ENCODE measurements at places on chromosomes 6 and 20. TPM values are rescaled to one million over a fixed set of nuclear protein-coding genes. Genes with fewer than 3 reads are reported as not detected.

ZNF165 gene
- total RNA-seq, result 0.24 TPM

DNA sequence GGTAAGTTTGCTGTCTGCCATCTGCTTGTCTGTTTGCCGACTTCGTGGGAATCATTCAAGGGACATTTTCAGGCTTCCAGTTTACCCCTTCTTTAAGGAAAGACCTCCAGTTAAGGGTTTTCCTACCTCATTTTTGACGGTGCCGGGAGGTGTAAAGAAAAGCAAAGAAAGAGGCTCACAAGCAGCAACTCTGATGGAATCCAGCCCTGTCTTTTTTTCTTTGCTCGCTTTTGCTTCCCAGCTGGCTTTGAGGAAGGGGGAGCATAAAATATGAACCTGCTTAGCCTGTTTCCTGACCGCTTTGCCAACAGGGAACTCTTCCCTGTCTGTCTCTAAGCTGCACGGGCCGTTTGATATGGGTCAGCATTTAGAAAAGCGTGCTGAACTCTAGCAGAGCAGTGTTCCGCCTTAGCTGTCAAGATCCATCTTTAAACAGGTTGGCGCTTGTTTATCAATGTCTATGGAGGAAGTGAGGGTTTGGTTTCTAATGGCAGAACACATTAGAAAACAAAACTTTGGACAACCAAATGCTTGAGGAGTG, 13.8 kb downstream of the SYTL3 start:
- DNase-seq, result no peak

- DNase-seq, result no peak
Measured at GRCh38 chr6:47203938-47204611, 105.6 kb downstream of the TNFRSF21 start.

DNA sequence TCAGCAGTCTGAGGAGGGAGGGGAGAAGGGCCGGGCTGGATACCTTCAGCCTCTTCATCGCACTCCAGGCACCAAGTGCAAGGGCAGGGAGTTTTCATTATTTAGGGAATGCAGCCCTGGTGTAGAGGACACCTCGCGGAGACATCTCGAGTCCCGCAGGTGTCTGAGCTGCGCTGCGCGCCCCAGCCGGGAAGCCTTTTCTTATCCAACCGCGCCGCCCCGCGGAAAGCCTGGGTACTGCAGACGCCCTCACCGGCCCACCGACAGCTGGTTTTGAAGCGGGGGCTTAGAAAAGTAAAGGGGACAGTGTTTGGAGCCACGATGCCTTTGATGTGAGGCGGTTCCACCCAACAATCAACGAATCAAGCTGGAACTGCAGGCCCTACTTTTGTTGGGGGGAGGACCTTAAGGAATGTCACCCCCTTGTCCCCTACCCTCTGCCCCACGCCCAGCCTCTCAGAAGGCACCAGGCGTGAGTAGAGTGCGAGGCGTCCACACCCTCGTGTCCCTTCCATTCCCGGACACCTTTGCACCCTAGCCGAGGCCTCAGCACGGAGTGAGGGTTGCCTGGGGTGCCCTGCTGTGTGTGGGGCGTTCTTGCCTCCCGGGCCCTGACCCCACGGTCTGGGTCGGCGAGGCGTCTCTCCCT, 8.6 kb downstream of the NKX2-2 start:
- peak; percentile 68 for DNase-seq

MAP3K5 gene
- 37.6 TPM for total RNA-seq

DNA sequence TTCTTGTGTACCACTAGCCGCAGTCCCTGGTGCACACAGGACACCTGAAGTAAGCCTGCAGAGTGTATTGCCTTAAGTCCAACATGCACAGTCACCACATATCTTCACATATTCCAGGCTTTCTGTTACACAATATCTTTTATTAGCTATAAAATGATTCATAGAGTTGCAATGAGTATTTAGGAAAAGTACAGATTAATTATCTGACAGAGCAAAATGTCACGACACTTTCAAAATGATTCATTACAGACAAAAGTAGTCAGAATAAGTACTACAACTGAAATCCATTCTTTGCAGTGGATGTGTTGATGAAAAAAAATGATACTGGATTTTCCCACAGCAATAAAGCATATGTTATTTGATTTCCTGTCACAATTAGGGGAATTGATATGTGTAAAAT, 199.5 kb upstream of the ASCC3 start:
- no peak for DNase-seq

GRCh38 chr6:157631412-157631811, 191.6 kb upstream of the SNX9 start:
- DNase-seq, result peak; percentile 38

GRCh38 chr6:41051873-41052272, 1.1 kb upstream of the APOBEC2 start:
- DNase-seq, result no peak

TPD52L1 gene
- total RNA-seq, result 39.0 TPM

DNA sequence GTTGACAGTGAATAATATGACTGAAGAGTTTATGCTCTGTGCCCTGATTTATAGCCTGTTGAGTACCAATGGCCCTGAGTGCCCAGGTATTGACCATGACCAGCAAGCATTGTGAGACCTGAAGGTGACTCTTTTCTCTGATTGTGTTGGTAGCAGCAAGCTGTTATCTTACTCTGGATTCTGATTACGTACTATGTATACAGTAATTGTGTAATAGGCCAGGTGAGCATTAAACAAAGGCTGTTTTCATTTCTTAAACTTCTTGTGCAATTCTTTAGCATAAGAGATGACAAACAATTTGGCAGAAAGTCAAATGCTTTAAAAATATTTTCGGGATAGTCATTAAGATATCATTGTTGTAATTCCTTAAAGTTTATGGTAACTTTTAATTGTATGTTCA, 111.7 kb upstream of the PTPRK start:
- DNase-seq, result no peak

GLYATL3 gene
- total RNA-seq, result not detected

- DNase-seq, result no peak
Measured at GRCh38 chr6:104638841-104639290, 220.9 kb downstream of the HACE1 start.

ARFGEF3 gene
- 1.6 TPM for total RNA-seq

MYB gene
- total RNA-seq, result not detected

DNA sequence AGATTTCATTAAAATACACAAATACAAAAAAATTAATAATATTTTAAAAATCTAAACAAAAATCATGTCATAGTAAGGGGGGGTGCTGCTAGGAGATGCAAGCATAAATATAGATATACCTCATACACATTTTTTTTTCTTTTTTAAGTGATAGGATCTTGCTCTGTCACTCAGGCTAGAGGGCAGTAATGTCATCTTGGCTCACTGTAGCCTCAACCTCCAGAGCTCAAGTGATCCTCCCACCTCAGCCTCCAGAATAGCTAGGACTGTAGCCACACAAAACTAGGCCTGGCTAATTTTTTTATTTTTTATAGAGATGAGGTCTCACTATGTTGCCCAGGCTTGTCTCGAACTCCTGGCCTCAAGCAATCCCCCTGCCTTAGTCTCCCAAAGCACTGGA, 90.8 kb downstream of the HACE1 start:
- DNase-seq, result no peak

DNA sequence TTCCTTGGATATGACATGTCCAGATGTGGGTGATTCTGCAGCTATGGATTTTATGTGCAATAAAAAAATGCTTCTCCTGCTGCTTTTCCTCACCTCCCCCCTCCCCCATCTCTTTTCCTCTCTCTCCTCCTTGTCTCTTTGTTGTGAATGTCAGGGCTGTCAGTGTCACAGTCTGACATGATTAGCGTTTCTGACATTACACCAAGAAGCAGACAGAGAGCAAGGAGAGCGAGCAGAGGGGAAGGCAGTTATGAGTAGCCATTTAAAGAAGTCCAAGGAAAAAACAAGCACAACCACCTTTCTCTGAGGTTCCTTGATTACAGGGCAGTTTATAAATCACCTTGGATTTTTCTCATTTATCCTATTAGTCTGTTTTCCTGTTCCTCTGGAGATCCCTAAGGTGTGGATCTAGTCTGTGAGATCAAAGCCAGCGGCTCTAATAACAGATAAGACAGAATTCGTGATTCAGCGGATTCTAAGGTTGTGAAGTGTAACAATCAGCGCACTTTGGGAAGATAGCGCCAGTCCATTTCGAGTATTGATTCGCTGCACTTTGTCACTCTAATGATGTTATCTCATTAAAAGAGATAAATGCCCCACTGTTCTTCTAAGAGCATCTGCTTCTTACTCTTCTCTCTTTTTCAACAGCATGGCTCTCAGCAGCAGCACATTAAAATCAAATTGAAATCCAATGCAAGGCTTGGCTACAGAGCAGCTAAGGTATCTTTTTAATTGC, 101.4 kb downstream of the BACH2 start:
- no peak for DNase-seq

MYLK4 gene
- 1.4 TPM for total RNA-seq

DNA sequence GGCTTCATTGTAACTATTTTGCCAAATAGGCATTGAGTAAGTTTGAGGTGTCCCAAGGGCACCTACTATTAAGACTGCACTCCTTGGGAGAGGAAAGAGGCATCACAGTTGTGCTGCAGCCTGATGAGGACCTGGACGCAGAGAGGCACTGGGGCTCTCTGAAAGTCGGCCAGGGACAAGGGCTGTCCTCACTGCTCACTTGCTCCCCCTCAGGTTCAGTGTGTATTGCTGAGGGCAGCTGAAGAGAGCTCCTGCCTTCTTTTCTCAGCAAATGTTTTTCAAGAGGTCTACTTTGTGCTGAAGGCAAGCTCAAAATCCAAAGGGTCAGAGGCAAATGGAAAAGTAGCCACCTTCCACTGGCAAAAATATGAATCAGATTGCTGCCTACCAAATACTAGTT, 331.8 kb downstream of the RIMS1 start:
- no peak for DNase-seq

SLC12A5 gene
- 0.94 TPM for total RNA-seq

DNA sequence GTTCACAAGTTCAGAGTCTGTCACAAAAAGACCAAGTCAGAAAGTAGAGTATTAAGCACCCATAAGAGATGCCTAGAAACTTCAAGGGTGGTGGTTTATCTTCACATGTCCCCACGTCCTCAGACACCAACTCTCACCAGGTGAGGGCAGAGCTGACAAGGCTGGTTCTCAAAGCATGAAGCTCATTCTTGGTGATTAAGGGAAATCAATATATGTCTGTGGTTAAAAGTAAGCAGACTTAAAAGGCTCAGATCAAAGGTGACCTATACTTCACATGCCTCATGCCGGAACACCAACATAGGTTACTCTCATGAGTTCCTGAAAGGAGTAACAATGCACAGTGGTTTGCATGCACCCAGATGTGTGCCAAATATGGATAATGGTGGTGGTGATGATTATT, 27.0 kb downstream of the IL17A start:
- no peak for DNase-seq

PSORS1C1 gene
- 3.0 TPM for total RNA-seq

PCK1 gene
- 0.39 TPM for total RNA-seq

- DNase-seq, result no peak
Measured at GRCh38 chr6:107435798-107436197, 23.6 kb downstream of the PDSS2 start.

DNA sequence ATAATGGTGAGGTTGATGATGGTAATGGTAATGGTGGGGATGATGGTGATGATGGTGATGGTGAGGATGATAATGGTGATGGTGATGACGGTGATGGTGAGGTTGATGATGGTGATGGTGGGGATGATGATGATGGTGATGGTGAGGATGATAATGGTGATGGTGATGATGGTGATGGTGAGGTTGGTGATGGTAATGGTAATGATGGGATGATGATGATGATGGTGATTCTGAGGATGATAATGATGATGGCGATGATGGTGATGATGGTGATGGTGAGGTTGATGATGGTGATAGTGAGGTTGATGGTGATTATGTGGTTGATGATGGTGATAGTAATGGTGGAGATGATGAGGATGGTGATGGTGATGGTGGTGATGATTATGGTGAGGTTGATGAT, 9.7 kb downstream of the BPI start:
- DNase-seq, result no peak

MLIP gene
- 2.2 TPM for total RNA-seq

Data from aorta (tissue), 5 donors.